ENCODE measurements at places on chromosomes 7 and 10.

GRCh38 chr10:78207776-78208175, 174.1 kb downstream of the RPS24 start:
- DNase-seq: no peak

- no peak for DNase-seq
Observed at GRCh38 chr10:124693801-124694416, 50.3 kb downstream of the FAM53B start.

- no peak for DNase-seq
Observed at GRCh38 chr7:9280088-9280487, 846.7 kb downstream of the NXPH1 start.

GRCh38 chr7:92432299-92432946, 14.9 kb upstream of the GATAD1 start:
- no peak for DNase-seq

DNA sequence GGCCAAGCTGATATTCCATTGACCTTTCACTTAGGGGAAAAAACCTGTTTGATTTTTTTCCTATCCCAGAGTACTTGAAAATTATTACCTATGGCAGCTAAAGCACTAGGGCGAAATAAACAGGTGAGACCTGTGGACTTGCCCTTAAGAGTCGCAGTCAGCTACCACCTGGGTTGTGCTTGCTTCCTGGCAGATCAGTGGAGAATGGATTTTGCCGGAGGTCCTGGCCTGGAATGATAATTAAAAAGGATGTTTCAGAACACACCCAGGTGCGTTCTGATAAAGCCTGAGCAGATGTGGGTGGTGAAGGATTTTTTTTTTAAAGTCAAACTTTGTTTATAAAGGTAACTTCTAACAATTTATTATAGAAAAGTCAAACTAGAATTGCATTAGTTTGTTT, 59.1 kb downstream of the AUTS2 start:
- DNase-seq: no peak

Measured in stimulated activated CD4-positive, alpha-beta T cell treated with anti-CD3 and anti-CD28 coated beads, Interleukin-1b, Interleukin-23, amount 100 ng/mL, for 1 hour (primary cell).